ENCODE measurements at places on chromosomes 4 and X.

DNA sequence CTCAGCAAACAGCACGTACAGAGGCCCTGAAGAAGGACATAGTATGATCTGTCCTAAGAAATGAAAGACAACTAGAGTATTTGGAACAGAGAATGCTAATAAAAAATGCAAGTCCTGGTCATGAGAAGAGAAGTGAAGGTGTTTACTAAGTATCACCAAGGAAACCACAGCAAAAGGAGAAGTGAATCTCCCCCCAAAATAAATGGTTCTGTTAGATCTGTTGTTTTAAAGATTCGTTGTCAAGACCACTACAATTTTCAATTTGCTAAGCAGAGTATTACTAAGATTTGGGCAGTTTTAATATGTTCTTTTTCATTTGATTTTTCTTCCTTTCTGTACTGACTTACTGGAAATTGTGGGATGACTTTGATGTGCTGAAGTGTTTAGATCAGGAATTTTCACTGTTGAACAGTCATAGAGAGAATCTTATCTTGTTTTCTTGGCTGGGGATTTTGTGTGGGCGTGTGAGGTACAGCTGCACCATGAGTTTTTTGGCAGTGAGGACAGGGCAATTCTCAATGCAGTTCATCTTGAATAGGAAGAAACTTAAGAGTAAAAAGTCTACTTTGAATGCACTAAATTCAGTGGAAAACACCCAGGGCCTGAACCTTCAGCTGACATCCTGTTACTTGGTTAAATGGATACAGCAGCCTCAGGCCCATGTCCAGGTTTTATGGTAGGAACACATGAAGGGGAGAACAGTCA lies 132.2 kb downstream of the STIM2 start:
- DNase-seq = no peak

- DNase-seq = no peak
Measured at GRCh38 chr4:24885342-24885741, 27.5 kb downstream of the CCDC149 start.

DNA sequence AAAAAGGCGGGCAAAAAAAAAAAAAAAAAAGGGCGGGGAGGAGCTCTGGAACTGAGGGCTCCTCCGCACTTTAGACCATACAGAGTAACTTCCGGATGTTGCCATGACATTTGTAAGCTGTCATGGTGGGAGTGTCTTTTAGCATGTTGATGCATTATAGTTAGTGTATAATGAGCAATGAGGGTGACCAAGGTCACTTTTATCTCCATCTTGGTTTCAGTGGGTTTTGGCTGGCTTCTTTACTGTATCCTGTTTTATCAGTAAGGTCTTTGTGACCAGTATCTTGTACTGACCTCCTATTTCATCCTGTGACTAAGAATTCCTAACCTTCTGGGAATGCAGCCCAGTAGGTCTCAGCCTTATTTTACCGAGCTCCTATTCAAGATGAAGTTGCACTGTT lies 193.4 kb downstream of the UGT8 start:
- no peak for DNase-seq

DNA sequence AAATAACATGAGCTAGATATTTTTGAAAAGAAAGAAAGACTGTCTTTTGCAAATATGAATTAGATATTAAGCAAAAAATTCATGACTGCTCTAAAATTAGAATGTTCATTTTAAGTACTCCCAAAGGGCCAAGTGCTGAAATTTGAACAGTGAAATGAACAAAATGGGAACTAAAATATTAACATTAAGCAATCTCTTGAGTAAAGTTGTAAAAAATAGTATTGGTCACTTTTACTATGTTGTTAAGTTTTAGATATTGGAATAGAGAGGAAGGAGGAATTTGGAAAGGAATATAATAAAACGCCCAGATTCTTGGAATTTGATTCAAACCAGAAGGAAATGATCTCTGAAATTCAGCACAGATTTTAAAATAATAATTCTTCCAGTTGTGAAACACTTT lies 125.9 kb upstream of the ANK2 start:
- DNase-seq = no peak

GRCh38 chrX:47697181-47697580 lies 38.2 kb upstream of the UXT start:
- DNase-seq = no peak

Data from D341Med (cell line).